ENCODE measurements at places on chromosomes 11 and 22. TPM values are rescaled to one million over a fixed set of nuclear protein-coding genes. Genes with fewer than 3 reads are reported as not detected.

- DNase-seq, result no peak
Observed at GRCh38 chr22:36397131-36398093, 9.6 kb upstream of the MYH9 start.

DNA sequence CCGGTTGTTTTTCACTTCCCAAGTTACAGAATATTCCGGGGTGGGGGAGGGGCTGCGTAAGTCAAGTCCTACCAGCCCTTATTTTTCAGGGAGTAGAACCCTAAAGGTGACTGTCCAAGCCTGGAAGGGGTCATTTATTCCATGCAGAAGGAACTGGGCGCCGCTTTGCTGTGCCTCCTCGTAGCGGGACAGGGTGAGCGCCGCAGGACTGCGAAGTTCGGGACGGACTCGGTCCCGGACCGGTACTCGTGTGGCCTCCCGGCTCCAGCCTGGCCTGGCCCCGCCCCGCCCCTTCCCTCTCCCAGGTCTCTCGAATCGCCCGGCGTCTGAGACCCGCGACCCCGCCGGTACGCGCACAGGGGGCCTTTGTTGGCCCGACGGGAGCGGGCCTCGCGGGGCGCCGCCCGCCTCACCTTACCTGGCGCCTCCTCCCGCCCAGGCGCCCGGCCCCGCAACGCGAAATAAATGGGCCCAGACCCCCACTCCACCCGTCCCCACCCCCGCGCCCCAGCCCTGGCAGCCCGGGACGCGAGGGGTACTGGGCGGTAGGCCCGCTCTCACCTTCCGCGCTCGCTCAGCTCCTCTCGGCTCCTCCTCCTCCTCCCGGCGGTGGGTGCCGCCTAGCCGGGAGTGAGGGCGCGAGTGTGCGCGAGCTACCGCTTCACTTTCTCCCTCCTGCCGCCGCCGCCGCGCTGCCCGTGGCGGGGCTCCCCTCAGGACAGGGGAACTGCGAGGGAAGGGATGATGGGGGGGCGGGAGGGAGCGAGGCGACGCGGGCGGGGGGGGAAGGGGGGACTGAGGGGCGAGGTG lies 698 bp downstream of the PAK1 start:
- DNase-seq, result peak; percentile 77

The GNG3 gene
- 0.27 TPM for total RNA-seq

DNA sequence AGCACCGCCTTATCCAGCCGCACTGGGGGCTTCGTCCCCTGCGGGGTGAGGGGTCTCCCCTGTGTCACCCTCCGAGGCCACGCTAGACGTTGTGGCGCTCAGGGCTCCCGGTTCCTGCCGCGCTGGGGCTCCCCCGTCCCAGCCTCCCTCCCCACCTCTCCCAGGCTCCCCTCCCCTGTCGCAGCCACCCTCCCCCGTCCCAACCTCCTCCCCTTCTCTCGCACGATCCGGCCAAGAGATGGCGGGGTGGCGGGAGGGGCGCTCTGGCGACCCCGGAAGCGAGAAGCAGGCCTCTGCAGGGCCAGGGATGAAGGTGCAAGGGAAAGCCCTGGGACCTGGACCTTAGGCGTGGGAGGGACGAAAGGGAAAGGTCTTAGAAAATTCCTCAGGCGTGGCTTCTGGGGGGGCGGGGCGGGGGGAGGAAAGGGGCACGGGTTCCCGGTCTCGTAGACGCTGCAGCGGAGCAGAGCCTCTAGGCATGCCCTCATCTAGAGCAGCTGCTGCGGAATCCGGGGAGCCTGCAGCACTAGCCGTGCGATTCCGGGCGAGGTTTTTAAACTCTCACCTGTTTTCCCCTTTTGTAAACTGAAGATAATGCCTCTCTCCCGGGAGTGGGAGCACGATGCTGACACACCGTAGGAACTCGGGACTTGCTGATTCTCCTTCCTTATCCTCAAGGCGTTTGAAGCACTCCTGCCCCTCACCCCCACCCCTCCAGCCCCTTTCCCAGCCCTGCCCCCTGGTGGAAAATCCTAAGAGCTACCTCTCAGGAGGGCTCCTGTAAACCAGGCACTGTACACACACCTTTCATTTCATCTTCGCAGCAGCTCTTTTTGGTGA lies 14.4 kb downstream of the KCNJ5 start:
- DNase-seq, result no peak

GRCh38 chr22:41288245-41288946 lies 2.4 kb upstream of the RANGAP1 start:
- DNase-seq, result no peak

- no peak for DNase-seq
Observed at GRCh38 chr11:109377039-109377742, 44.8 kb upstream of the C11orf87 start.

The PNPLA5 gene
- not detected for total RNA-seq

GRCh38 chr11:116984186-116984585 lies 114.0 kb downstream of the SIK3 start:
- no peak for DNase-seq

DNA sequence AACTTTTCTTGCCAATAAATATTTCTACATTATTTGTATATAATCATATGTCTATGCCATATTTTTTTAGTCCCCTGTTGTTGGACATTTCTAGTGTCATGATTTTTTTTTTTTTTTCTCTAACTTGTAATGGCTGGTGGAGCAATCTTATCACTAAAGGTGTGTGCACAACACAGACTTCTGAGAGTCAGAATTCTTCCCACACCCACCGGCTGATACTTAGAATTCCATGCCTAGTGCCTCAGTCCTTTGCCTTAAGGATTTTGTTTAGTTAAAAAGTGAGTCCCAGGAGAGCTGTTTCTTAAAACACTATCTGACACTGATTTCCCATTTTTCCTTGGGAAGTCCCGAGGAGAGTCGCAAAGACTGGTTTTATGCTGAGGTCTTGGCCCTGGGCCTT lies 87.7 kb upstream of the BARX2 start:
- no peak for DNase-seq

The F2 gene
- not detected for total RNA-seq

All from cardiac septum (tissue), 1 donor.